ENCODE measurements at places on chromosomes 7 and 10.

DNA sequence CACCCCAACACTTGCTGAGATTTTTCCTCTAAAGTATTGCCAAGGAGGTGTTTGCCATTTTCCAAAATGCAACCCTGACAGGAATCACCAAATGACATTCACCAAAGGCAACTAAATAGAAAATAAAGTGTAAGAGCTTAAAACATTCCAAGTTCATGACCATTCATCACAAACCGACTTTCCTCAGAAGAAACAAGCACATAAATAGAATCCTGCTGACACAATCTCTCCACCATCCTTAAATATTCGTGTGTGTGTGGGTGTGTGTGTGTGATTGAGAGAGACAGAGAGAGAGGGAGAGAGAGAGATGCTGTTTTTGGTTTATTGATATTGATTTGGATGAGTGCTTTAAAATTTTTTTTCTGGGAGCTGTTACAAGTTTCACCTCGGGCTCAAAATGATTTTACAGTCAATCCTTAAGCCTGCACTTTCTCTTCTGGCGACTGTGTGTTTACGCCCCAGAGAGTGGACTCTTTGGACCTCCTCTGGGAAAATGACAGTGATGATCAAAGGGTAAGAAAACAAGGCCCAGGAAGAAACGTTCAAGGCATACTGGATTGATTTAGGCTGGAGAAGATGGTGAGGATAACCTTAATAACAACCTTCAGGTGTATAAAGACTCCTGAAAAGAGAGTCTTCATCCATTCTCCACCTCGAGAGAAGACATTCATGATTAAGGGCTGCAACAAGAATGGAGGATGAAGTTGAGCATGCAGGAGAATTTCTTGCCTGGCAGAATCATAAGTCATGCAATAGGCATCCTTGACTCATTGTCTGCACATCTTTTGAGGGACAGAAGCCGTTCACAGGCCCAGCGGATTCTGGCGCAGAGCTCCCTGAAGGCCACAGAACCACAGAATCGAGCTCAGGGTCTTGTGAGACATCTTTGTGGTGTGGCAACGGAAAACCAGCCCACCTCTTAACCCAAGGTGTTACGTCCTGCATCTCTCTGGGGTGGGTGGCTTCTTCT lies 104.4 kb upstream of the FGFR2 start:
- H3K27ac ChIP-seq, result no peak overlapping the region
- H3K27me3 ChIP-seq, result peaks cover 20% of the 10 kb centered on the region
- no peak for DNase-seq

- no peak overlapping the region for H3K4me3 ChIP-seq
- no peaks in the 10 kb centered on the region for H3K4me1 ChIP-seq
- no peaks in the 10 kb centered on the region for H3K36me3 ChIP-seq
- H3K27ac ChIP-seq, result no peak overlapping the region
Observed at GRCh38 chr10:132102071-132102716, 36.4 kb downstream of the JAKMIP3 start.

DNA sequence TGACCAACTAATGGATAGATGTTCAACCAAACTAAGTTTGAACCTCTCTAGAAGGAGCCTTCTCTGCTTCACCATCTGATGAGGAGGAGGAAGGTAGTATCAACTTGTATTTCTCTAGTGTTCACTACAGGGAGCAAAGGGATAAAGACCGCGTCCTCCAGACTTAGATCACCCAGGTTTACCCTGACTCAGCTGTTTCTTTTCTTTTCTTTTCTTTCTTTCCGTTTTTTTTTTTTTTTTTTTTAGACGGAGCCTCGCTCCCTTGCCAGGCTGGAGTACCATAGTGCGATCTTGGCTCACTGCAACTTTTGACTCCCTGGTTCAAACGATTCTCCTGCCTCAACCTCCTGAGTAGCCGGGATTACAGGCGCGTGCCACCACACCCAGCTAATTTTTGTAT lies 59.8 kb downstream of the C10orf105 start:
- no peak for DNase-seq
- no peaks in the 10 kb centered on the region for H3K27me3 ChIP-seq
- no peak overlapping the region for H3K4me3 ChIP-seq
- no peak overlapping the region for H3K27ac ChIP-seq
- peaks cover under 1% of the 10 kb centered on the region for H3K4me1 ChIP-seq

GRCh38 chr10:14035506-14035905 lies 295.2 kb downstream of the FRMD4A start:
- DNase-seq, result no peak
- H3K27ac ChIP-seq, result no peak overlapping the region
- no peaks in the 10 kb centered on the region for H3K27me3 ChIP-seq
- H3K4me3 ChIP-seq, result no peak overlapping the region
- H3K4me1 ChIP-seq, result peaks cover 6% of the 10 kb centered on the region

- DNase-seq, result no peak
- H3K27me3 ChIP-seq, result peaks cover 13% of the 10 kb centered on the region
- no peaks in the 10 kb centered on the region for H3K4me1 ChIP-seq
- H3K36me3 ChIP-seq, result no peaks in the 10 kb centered on the region
- H3K27ac ChIP-seq, result no peak overlapping the region
Observed at GRCh38 chr10:123522702-123523312, 143.3 kb upstream of the GPR26 start.

GRCh38 chr7:129923709-129924108 lies 29.1 kb downstream of the UBE2H start:
- no peak overlapping the region for H3K27ac ChIP-seq
- peaks cover 60% of the 10 kb centered on the region for H3K4me1 ChIP-seq
- no peaks in the 10 kb centered on the region for H3K27me3 ChIP-seq
- no peak for DNase-seq

GRCh38 chr10:16386855-16387254 lies 50.0 kb upstream of the PTER start:
- H3K4me3 ChIP-seq, result no peak overlapping the region
- no peak overlapping the region for H3K27ac ChIP-seq
- peaks cover 8% of the 10 kb centered on the region for H3K27me3 ChIP-seq
- no peaks in the 10 kb centered on the region for H3K4me1 ChIP-seq

- H3K27me3 ChIP-seq, result no peaks in the 10 kb centered on the region
- no peaks in the 10 kb centered on the region for H3K36me3 ChIP-seq
- no peak overlapping the region for H3K4me3 ChIP-seq
- no peak for DNase-seq
Observed at GRCh38 chr7:51007551-51008505, 225.1 kb upstream of the GRB10 start.

DNA sequence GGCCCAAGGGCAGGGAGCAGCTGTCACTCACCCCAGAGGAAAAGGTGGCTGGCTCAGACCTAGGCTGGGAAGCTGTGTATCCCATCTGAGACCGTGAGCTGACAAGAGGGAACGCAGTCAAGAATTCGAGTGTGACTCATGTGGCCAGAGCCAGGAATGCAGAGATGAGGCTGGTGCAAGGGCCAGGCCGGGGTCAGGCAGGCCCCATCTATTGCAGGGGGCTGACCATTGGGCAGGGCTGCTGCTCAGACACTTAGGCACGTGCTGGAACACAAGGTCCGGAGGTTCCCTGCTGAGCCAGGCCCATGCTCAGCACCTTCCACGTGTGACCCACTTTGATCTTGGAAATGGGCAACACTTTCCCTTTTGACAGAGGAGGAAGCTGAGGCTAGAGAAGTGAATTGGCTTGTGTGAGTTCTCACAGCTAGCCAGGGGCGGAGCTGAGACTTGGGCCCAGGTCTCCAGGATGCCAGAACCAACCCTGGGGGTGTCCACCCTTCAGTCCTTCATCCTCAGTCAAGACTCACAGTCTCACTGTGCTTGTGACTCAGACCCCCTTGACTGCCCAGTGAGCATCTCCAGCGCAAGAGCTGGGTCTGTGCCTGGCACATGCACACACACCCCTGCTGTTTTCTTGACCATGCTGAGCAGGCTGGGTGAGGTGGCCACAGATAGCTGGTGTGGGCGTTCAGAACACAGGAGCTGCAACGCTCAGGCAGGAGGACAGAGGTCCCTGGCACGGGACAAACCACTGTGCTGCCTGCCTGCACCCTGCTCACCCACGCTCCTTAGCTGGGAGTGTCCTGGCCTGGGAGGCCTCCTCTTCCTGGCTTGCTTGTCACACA lies 47.6 kb upstream of the PPIF start:
- no peaks in the 10 kb centered on the region for H3K27me3 ChIP-seq
- no peak overlapping the region for H3K4me3 ChIP-seq
- peaks cover 19% of the 10 kb centered on the region for H3K36me3 ChIP-seq
- DNase-seq, result no peak

All from naive thymus-derived CD8-positive, alpha-beta T cell (primary cell).